Lung (tissue), 17 donors: ENCODE measurements at places on chromosomes 3 and 15. TPM values are rescaled to one million over a fixed set of nuclear protein-coding genes. Genes with fewer than 3 reads are reported as not detected.

GRCh38 chr3:113277414-113277813 lies 66.1 kb downstream of the BOC start:
- peaks cover 4% of the 10 kb centered on the region for H3K4me1 ChIP-seq
- H3K27ac ChIP-seq, result no peak overlapping the region
- no peak overlapping the region for H3K4me3 ChIP-seq
- peaks cover 2% of the 10 kb centered on the region for H3K36me3 ChIP-seq
- no peak for DNase-seq
- H3K27me3 ChIP-seq, result no peaks in the 10 kb centered on the region

The ARPP21 gene
- total RNA-seq, result not detected

- H3K36me3 ChIP-seq, result no peaks in the 10 kb centered on the region
- no peak overlapping the region for H3K4me3 ChIP-seq
- H3K27ac ChIP-seq, result no peak overlapping the region
- H3K4me1 ChIP-seq, result no peaks in the 10 kb centered on the region
- no peak for DNase-seq
Measured at GRCh38 chr3:117520582-117520981, 811.0 kb downstream of the TUSC7 start.

The SLC51A gene
- 2.8 TPM for total RNA-seq

The PLXND1 gene
- total RNA-seq, result 233 TPM

DNA sequence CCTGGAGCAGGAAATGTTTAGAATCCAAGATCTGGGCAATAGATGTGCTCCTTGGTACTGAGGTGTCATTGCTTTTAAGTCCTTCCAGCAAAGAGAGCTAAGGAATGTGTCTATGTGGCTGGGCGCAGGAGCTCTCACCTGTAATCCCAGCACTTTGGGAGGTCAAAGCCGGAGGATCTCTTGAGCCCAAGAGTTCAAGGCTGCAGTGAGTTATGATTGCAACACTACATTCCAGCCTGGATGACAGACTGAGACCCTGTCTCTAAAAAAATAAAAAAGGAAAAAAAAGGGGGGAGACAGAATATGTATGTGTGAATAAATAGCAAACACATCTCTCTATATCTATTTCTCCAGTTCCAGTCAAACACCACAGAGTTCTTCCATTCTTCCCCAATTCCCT lies 4.3 kb upstream of the GPR62 start:
- no peak overlapping the region for H3K27ac ChIP-seq
- H3K27me3 ChIP-seq, result peaks cover 6% of the 10 kb centered on the region
- H3K4me3 ChIP-seq, result no peak overlapping the region

DNA sequence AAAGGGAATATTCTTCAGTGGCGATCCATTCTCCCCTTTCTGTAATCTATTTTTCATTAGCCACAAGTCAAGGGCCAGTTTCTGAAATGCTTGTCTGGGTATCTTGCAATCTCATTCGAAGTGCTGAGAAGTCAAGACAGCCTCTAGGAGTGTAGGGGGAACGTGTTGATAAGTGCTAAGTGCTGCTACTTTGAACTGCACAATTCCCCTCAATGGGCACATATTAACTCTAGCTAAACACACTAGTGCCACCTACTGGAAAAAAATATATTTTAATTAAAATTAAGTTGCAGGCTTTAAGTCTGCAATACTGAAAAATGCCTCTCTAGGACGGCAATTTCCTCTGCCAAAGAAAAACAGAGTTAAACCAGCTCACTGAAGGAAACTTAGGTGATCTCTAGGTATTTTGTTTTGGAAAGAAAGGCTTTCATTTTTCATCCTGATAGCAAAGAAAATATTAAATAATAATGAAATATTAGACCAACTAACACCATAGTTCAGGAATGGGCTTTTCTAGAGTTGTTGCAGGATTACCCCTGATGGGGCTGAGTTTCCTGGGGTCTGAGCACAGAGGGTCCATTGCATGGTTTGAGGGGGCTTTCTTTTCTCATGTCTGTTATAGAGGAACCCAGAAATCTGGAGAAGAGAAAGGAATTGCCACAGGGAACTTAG lies 181.9 kb upstream of the KBTBD8 start:
- H3K27ac ChIP-seq, result no peak overlapping the region
- DNase-seq, result peak; percentile 77
- no peaks in the 10 kb centered on the region for H3K36me3 ChIP-seq
- peaks cover 12% of the 10 kb centered on the region for H3K27me3 ChIP-seq
- H3K4me3 ChIP-seq, result no peak overlapping the region
- no peaks in the 10 kb centered on the region for H3K4me1 ChIP-seq

The SLC22A14 gene
- not detected for total RNA-seq
